Stimulated activated CD4-positive, alpha-beta T cell treated with anti-CD3 and anti-CD28 coated beads, Interleukin-15, amount 100 ng/mL, for 24 hours (primary cell): ENCODE measurements at places on chromosomes 13 and 19.

DNA sequence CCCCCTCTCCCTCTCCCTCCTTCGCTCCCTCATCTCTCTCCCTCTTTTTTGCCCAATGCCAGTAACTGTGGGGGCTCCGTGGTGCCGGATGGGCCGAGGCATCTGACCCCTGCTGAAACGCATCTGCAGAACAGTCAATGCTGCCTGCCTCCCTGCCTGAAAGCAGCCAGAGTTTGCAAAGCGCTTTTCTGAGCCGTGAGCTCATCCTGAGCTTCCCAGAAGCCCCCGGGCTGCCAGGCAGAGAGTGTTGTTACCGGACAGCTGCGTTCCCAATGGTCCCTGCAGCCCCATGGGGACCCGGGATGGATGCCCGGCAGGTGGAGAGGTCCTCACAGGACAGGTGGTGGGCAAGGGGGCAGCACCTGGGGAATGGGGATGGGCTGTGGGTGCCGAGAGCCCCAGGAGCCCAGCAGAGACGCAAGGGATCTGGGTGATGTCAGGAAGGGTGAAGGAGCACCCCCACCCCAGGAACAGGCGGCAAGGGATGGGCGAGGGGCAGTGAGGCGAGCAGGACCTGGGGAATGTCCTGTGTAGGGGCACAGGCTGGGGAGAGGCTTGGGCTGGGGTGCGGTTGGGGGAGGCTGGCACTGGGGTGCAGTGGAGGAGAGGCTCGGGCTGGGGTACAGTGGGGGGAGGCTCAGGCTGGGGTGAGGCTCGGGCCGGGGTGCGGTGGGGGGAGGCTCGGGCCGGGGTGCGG is 33.0 kb downstream of the GPX4 start:
- DNase-seq: no peak

- peak; percentile 41 for DNase-seq
Measured at GRCh38 chr19:42284591-42285341, 15.7 kb downstream of the CIC start.

- no peak for DNase-seq
Measured at GRCh38 chr13:104577071-104577815, 1511.0 kb upstream of the SLC10A2 start.

DNA sequence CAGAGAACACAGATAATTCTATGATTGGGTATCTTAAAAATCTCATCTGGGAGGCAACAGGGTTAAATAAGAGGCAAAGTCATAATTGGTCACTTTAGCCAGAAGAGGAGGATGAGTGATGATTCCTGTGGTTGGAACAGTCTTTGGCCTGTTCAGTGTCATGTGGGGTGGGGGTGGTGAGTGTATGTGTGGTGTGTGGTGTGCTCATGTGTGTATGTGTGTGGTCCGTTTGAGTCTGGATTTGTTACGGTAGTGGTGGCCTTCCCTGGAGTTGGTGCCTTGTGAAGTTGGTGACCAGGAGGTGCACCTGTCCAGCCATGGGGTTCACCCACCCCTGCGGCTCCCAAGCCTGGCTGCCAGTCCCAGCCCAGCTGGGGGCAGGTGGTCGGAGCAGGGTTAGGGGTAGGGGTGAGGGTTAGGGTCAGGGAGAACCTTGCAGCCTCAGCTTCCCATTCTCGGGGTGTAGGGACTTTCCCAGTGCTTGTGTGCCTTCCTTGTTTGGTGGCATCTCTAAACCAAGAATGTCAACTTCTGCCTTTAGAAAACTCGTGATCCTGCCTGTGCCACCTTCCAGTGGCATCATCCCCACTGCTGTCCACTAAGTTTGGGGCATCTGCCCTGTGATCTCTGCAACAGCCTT is 97.5 kb downstream of the RAB20 start:
- no peak for DNase-seq

DNA sequence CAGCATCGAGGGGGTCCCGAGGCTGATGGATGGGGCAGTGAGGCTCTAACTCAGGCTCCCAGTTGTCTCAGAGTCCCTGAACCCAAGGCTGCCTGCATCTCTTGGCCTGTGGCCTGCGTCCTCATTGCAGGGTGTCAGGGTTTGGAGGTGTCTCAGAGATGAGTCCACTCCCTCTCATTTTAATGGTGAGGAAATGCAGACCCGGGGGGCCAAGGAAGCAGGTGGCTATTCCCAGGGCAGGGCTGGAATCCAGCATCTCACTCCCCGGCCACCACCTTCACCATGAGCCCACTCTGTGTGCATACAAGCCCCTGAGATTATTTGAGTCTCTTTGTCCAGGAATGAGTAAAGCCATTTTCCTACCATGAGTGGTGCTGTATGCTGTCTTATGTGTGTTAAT is 21.4 kb downstream of the TEX29 start:
- no peak for DNase-seq

GRCh38 chr13:59345311-59345710 is 818.4 kb downstream of the DIAPH3 start:
- DNase-seq: no peak

GRCh38 chr13:98540476-98540875 is 36.4 kb downstream of the STK24 start:
- DNase-seq: no peak

- DNase-seq: peak; percentile 18
Measured at GRCh38 chr13:50222569-50223332, 207.5 kb downstream of the KCNRG start.

GRCh38 chr13:34114581-34114980 is 296.6 kb downstream of the RFC3 start:
- DNase-seq: no peak

GRCh38 chr19:19170053-19170872 is at the start of gene MEF2B:
Gene MEF2B (minus strand): TSS chr19:19170263. CDS start chr19:19150735, 19,528 bp downstream.
- DNase-seq: peak; percentile 89

DNA sequence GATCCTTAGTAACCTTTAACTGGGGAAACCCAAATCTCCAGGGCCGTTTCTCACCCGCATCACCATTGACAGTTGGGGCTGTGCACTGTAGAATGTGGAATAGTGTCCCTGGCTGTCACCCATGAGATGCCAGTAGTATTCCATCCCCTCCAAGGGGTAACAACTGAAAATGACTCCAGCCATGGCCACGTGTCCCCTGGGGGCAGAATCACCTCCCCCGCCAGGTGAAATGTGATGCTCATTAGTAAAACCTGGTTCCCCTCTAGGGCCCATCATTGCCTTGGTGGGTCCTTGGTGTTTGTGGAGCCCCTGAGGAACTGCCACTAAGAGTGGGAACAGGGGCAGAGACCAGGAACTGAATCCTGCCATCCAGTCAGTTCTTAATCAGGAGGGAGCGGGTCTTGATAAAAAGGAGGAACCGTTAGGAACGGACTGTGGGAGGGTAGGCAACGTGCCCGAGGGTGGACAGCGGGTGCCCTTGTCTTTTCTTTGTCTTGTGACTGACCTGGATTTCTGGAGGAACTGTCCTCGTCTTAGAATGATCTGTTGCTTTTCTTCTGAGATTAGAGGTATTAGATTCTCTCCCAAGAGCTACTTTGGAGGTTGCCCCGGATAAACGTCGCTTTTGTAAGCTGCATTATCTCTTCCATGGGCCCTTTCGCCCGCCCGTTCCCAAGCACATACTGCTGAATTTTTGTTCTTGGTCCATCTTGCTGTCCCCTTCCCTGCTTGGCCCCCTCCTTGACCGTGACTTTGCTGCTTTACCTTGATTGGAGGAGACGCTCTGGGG is 3.5 kb downstream of the MYO9B start:
- DNase-seq: no peak

- no peak for DNase-seq
Measured at GRCh38 chr19:5628919-5629481, 6.1 kb downstream of the SAFB start.

- no peak for DNase-seq
Measured at GRCh38 chr13:113321546-113321945, 24.5 kb downstream of the LAMP1 start.

DNA sequence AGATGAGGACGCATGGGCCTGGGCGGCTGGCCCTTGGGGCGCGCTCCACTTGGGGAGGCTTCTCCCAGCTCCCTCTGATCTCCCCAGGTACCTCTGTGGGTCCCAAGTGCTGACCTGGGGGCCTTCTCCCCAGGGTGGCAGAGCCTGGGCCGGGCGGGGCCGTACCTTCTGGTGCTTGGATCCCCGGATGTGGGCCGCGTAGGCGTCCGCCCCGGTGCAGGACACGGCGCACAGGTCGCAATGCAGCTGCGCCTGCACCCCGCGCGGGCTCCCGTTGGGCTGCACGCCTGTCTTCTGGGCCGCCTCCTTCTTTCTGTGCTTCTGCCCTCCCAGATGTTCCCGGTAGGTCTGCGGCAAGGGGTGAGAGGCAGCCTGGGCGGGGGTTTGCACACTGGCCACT is 41.1 kb upstream of the MATK start:
- no peak for DNase-seq

GRCh38 chr19:2834294-2834871 is 6.9 kb upstream of the ZNF555 start:
- DNase-seq: no peak

DNA sequence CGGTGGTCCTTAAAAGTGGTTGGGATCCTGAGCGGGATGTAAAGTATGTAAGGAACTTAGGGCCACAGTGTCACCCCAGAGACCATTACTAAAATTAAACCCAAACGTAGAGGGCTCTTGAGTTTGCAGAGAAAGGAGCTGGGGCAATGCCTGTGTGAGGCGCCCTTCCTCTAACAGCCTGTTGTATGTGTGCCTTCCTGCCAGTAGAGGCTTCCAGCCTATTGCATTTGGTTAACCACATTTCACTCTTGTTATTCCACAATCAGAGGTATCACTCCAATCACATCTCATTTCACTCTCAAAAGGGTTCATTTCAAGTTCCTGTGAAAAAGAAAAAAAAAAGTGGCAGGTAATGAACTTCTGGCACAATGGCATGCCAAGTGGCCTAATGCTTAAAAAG is 29.4 kb downstream of the DIAPH3 start:
- peak; percentile 4 for DNase-seq

- peak; percentile 32 for DNase-seq
Measured at GRCh38 chr19:40424637-40425449, 949 bp downstream of the SERTAD1 start.

GRCh38 chr13:50129081-50129705 is 113.9 kb downstream of the KCNRG start:
- DNase-seq: peak; percentile 9

GRCh38 chr13:78777976-78778375 is 119.0 kb upstream of the OBI1 start:
- DNase-seq: no peak

- no peak for DNase-seq
Measured at GRCh38 chr13:61774903-61775302, 359.3 kb upstream of the PCDH20 start.

DNA sequence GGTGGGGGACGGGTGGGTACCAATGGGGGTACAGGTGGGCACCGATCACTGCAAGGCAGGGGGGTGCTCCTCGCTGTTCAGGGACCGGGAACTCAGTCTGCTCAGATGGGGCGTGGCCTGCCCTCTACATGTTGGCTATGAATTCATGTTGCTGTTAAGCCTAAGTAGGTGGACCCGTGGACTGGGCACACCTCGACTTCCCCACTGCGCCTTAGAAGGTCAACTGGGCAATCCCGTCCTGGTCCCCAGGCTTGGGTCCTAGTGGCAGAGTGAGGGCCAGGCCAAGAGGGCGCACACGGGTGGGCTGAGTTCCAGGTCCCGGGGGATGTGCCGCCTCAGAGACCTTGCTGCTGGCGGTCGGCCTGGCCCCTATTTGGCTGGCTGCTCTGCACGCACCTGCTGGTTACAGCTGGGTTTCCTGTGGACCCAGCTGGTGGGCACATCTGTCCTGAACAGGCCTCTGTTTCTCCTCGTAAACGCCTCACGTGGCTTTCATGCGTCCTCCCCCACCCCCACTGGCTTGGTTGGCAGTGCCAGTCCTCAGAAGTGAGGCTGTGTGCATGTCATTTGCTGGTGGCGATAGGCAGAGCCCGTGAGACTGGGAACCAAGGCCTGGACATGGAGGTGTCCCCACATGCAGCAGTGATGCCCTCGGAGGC is 13.5 kb upstream of the ZNF554 start:
- no peak for DNase-seq

DNA sequence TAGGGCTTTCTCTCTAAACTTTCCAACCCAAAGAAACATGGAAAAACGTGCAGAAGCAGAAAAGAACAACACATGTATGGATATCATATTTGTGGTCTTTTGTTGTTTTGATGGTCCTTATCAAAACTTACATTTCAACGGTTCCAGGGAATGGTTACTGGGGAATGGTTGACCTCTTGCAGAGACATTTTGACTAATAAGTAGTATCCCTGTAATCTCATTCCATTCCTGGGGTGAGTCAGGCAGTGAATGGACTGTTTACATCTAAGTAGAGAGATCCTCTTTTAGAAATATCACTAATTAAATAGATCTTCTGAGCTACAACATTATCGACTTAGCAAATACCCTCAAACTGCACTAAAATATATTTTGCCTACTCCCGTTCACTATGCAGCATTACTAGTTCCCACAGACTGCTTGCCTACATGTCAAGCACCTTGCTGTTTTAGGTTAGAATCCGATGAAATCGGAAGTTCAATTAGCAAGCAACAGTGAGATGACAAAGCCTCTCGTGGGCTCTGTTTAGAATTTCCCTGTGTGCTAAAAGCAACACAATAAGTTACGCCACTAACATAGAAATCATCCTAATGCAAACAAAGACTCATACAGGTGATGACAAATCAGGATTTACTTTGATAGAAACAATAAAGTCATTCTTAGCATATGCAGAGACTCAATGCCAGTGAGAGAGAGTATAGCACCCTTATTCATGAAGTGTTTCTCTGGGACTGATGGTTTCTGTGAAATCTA is 797.7 kb upstream of the ARGLU1 start:
- no peak for DNase-seq

- DNase-seq: peak; percentile 49
Measured at GRCh38 chr19:13260883-13261653, 110.9 kb downstream of the IER2 start.

DNA sequence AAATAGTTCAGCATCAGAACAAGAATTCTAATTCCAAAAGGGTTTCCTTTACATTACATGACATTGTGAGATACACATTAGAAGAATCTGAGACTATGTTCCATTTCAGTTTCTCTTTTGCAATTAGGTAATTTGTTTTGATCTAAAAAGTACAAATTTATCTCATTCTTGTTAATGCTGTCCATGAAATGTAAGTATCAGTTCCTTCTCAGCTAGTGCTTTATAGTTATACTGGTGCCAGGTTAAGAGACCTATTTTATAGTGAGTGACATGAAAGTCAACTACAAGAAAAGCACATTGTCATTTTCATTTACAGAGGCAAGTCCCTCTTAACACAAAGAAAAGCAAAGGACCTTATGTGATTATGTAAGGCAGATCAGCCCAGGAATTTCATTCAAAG is 43.9 kb downstream of the RCBTB2 start:
- DNase-seq: no peak

DNA sequence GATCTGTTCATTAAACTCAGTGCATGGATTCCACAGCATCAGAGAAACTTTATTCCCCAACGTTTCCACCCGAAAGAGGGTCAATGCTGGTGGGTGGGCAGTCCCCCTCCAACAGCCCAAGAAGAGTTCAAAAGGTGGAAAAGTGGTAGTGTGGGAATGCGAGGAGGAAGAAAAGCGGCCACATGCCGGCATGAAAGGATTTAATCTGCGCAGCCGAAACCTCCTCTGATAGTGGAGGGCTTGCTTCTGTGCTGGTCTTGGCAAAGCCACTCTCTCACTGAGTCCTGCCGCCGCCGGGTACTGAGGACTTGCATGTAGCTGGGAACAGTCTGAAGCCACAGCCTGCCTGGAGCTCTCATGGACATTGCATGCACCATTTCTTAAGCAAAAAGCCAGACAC is 136.2 kb upstream of the ZNF536 start:
- no peak for DNase-seq

- DNase-seq: no peak
Measured at GRCh38 chr19:10521461-10522171, 4.4 kb upstream of the S1PR5 start.
